ENCODE measurements at places on chromosomes 3 and 15.

DNA sequence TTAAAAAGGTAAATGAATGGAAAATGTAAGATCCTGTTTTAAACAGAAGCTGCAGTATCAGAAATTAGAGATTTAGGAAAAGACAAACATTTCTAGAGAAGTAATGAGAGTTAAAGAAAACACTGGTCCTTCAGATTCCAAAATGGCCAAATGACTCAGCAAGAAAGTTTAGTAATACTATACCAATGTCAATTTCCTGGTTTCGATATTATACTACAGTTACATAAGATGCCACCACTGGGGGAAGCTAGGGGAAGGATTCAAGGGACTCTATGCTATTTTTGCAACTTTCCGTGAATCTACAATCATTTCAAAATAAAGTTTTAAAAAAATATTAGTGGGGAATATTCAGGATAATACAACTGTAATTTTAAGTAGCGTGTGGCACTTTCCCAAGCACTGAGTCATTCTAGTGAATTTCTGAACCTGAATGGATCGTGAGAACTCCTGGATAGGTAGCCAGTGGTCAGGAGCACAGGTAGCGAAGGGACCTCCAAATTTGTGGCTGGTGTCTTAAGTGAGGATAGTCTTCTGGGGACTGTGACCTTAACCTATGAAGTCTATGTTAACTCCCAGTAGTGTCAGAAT lies 37.6 kb downstream of the TMCC1 start:
- no peak for DNase-seq

DNA sequence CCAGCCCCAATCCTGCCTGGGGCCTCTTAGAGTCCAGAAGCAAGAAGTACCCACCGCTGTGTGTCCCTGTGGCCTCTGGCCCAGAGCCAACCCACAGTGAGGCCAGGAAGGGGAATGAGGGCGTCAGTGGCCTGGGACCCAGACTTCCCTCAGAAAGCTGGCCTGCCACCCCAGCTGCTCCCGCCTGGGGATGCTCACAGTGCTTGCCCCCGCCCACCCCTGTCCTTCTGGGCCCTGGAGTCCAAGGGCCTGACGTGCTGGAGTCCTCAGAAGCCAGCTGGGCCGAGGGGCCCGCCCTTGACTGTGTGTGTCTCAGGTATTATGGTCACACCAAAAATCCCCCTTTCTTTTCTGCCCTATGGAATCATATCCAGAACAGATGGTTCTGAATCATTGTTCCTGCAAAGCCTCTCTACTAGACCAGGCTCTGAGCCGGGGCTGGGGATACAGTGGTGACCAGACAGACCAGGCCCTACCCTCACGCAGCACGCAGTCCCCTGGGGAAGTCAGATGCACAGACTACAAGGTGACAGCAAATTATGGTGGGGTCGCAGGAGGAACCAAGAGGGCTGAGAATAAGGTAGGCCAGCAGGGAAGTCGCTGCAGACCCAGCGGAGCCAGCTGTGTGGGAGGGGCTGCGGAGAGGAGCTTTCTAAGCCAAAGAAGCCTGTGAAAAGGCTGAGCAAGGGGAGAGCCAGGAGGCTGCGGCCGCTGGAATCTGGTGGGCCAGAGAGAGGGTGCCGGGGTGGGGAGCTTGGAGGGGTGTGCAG lies 99.1 kb downstream of the VGLL4 start:
- DNase-seq, result no peak

DNA sequence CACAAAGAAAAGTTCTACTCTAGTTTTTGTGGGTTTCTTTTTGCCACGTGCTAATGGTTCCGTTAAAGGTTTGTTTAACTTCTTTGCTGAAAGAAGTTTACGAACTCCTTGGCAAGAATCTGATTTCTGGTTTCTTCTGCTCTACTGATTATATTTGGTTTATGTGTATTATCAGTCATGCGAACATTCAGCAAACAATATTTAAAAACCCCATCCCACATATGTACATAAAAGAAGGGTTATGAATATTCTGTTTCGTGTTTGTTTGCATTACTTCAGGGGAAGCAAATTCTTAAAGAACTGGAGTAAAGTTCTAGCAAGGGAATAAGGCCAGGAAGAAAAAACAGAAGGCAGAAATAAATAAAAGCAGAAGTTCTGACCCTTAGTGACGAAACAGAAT lies 9.8 kb downstream of the LARS2 start:
- no peak for DNase-seq

GRCh38 chr3:67614195-67614594 lies 40.2 kb downstream of the SUCLG2 start:
- DNase-seq, result no peak

GRCh38 chr3:45868213-45868612 lies 18.1 kb upstream of the CCR9 start:
- DNase-seq, result no peak

DNA sequence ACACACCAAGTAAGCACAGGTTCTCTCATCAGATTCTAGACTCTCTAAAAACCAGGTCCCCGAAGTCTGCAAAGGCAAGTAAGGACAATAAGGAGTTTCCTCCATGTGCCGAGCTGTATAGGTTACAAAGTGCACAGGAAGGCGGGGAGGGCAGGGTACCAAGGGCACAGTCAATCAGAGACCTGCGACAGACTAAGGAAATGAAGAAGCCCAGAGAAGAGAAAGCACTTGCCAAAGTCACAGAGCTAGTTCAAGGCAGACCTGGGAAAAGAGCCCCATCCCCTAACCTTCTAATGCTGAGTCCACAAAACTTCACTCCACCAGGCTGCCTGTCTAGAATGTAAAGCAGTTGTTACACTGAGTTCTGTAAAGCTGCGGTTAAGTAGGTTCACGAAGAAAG lies 1.7 kb downstream of the SEC13 start:
- DNase-seq, result no peak

GRCh38 chr3:106206146-106206545 lies 337.3 kb upstream of the CBLB start:
- DNase-seq, result peak; percentile 39
